Astrocyte of the spinal cord (primary cell): ENCODE measurements at places on chromosomes 2 and 18.

- no peak for DNase-seq
Measured at GRCh38 chr2:127193164-127193966, 26.7 kb downstream of the CYP27C1 start.

GRCh38 chr2:37873229-37873628 is 51.9 kb upstream of the RMDN2 start:
- no peak for DNase-seq

- no peak for DNase-seq
Measured at GRCh38 chr2:43216629-43217028, 9.8 kb downstream of the ZFP36L2 start.

- DNase-seq = no peak
Measured at GRCh38 chr2:39608686-39609441, 56.9 kb upstream of the TMEM178A start.

- peak; percentile 43 for DNase-seq
Measured at GRCh38 chr2:61018318-61018755, 282 bp upstream of the PUS10 start.

- peak; percentile 66 for DNase-seq
Measured at GRCh38 chr2:219171231-219171651, 1.4 kb upstream of the SLC23A3 start.

DNA sequence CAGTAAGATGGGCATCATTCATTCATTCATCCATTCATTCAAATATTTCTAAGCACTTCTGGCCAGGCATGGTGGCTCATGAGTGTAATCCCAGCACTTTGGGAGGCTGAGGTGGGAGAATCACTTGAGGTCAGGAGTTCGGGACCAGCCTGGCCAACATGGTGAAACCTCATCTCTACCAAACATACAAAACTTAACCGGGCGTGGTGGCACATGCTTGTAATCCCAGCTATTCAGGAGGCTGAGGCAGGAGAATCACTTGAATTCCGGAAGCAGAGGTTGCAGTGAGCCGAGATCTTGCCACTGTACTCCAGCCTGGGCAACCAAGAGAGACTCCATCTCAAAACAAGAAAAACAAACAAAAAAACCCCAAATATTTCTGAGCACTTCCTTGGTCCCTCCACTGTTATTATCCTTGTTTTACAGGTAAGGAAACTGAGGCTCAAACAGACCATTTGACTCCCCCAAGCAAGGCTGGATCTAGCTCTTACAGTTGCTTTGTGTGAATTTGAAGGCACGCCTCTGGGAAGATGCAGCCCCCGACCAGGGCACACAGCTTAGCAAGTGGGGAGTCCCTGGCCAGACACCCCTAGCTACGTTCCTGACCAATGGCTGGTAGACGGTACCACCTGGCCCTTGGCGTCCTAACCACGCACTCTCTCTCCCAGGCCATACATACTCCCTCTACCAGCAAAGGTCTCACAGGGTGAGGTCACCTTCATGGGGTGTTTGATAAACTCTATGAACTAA is 50.6 kb upstream of the ODC1 start:
- DNase-seq = no peak

DNA sequence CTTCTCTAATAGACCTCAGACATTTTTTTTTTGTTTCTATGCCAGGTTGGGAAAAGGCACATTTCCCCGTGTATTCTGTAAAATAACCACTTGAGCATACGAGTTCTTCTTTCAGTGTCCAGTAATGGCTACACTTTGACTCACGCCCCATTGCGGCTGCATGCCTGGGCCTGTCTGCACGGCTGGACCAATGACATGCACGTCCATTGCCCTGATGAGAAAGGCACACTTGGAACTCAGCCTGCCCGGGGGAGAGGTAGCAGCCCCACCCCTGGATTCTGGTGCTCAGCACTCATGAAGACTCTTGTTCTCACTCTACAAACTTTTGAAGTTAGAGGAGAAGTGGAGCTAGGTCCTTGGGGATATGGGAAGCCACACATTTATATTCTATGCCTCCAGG is 5.8 kb downstream of the PCARE start:
- no peak for DNase-seq

GRCh38 chr2:212548455-212548819 is 9.8 kb upstream of the ERBB4 start:
- DNase-seq = peak; percentile 51

DNA sequence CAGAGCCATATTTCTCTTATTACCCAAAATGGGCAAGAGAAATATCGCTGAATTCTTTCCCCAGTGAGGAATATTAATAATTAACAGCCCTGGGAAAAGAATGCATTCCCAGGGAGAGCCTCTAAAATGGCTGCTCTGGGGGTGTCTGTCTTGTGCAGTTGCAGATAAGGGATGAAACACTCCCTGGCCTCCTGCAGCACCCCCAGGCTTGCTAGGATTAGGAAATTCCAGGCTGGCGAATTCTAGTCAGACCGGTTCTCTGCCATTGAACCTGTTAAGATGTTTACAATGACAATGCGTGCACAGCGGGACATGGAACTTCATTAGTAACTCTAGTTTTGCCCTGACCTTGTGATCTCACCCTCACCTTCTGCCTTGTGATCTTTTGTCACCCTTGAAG is 24.5 kb downstream of the MRPL30 start:
- DNase-seq = no peak

DNA sequence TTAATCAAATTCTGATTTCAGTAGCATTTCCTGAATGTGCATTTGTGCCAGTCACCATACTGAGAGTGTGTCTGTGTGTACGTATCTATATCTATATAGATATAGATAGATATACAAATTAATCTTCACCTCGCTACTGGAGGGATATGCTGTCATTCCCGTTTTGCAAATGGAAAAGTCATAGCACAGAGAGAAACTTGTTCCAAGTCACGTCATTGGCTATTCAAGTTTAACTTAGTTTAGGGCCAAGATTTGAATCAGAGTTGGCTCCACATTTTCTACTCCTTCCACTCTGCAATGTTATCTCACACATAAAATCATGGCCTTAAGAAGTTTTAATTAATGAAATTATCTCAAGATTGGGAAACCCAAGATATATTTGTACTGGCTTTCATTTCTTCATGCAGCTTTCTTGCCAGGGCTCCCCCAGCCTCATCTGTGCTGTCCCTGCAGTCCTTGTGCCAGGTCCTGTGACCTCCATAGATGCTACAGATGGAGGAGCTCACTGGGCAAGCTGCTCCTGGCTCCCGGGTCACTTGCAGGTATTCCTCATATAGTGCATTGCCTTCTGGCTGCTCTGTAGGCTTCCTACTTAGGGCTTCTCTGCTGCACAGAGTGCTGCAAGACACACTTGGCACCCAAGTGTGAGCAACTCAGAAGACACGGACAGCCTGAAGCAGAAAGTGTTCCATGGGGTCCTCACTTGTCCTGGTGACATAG is 245.8 kb downstream of the KCNS3 start:
- no peak for DNase-seq

DNA sequence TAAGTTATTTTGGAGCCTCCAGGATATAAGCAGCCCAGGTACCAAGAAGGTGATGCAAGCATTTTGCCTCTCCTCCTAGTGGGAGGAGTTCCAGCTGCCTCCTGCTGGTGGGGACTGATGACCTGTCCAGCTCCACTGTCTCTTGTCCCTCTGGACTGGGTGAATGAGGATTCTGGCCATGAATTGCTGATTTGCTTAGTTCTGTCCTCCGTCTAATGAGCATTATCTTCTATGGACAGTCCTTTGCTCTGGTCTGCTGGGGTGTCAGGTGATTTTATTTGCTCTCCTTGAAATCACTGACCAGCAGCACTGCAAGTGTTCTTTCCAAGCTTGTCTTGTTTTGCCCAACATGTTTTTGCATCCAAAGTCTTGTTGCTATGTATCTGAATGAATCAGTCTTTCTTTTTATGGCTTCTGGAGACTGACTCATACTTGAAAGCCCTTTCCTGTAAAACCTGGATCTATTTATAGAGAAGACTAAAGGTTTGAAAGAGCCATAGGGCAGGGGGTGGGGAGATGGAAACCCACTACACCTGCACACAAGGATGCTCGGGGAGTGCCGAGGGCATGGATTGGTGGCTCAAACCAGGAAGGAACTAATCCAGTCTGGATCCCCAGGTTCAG is 40.5 kb upstream of the EFHD1 start:
- DNase-seq = peak; percentile 90
